HEK293T (cell line): ENCODE measurements at places on chromosomes 6 and 20.

DNA sequence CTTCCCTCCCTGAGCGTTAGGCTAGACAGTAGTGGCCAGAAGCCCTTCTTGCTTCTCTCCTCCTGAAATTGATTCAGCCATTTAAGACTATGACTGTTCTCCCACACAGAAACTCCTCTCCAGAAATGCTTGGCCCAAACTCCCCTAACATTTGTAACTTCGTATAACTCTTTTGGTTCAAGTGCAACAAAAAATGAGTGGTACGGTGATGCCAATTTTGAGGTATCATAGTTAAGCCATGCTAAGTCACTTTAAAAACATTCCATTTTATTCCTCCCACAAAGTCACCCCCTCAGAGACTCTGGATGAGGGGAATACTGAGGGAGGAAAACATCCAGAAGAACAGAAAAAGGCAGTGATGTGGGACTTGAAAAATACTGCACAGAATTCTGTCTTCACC lies 21.1 kb upstream of the ROS1 start:
- no peak for DNase-seq

- DNase-seq: no peak
Measured at GRCh38 chr20:22080985-22081384, 375.5 kb downstream of the PAX1 start.

DNA sequence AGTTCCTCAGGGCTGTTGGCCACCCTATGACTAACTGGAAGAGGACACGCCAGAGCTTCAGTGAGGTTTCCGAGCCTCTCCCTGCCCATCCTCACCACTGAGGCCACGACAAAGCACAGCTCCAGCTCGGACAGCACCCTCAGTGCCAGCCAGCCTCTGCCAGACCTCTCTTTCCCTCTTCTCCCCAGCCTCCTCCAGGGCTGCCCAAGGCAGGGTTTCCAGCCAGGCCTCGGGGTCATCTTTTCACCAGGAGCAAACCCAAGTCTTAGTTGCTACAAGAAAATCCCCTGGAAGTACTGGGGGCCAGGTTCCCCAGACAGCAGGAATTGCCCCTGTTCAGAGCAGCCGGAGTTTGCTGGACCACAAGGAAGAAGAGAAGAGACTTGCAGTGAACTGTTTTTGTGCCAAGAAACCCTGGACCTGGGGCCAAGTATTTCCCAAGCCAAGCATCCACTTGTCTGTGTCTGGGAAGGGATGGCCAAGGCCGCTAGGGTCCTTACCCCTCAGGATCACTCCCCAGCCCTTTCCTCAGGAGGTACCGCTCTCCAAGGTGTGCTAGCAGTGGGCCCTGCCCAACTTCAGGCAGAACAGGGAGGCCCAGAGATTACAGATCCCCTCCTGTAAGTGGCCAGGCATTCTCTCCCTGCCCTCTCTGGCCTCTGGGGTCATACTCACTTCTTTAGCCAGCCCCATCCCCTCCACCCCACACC lies 41.6 kb downstream of the PLAGL2 start:
- no peak for DNase-seq

- no peak for DNase-seq
Measured at GRCh38 chr6:37103169-37104039, 66.5 kb upstream of the PIM1 start.

DNA sequence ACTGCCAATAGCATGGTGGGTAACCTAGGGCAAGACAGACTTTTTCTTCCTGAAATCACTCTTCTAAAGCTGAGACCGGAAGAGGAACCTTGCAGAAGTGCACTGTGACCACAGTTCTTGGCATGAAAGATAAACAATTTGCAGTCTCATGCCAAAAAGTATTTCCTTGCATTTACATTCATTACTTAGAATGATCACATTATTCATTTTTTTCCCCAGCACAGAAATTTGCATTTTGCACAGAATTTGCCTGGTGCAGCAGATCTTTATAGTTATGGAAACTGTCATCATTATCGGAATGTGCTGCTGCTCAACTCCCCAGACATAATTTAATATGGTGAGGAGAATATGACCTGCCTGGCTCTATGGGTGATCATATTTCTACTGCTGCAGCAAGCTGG lies 42.2 kb upstream of the EDN3 start:
- no peak for DNase-seq

DNA sequence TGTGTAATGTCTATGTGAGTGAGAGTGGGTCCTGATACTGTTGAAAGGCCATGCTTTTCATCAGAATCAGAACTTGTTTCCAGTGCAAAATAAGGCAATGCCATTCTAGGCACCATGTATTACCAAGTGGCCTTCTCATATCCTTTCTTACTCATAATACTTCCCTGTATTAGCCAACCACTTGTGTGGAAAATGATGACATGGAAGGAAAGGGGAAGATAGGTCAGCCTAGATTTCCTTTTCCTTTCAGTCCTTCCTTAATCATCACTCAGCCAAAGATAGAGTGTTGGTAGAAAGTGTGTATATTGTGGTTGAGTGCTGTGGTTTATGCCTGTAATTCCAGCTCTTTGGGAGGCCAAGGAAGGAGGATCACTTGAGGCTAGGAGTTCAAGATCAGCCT lies 158.6 kb upstream of the PREP start:
- no peak for DNase-seq

DNA sequence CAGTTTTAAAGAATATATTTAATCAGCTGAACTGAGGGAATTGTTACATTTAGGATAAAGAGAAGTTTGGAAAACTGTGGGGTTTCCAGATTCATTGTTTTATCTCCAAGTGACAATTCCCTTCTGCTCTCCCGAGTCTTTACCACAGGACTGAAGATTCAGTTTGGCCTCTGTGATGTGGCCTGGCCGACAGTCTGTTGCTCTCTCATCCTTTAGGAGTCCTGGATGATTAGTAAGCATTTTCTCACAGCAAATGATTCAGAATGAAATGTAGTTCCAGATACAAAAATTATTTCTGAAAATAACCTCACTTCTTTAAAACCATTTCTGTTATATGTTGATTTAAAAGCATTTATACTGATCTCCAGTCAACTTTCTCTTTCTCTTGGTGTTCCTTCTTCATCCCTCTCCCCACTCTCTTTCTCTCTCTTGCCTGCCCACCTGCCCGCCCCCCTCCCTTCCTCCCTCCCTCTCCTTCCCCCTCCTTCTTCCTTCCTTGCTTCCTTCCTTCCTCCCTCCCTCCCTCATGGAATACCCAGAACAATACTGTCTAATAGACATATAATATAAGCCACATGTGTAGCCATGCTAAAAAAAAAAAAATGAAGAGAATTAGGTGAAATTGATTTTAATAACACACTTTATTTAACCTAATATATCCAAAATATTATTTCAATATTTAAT lies 254.9 kb downstream of the PRL start:
- no peak for DNase-seq

DNA sequence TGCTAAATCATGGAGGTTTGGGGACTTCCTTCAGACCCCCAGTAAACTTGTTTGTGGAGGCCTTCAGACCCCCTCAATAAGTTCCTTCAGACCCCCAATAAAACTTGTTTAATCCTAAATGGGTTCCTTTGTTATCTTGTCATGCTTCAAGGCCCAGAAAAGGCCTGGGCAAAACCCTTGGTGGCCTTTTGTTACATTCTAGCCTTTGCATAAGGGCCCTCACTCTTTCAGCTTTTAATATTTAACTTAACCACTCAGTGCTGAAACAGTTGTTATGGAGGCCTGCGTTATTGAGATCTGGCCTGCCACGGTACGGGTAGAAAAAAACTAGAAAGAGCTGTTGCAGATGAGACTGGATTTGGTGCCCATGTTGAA lies 4.3 kb upstream of the DYNLRB1 start:
- DNase-seq: no peak

DNA sequence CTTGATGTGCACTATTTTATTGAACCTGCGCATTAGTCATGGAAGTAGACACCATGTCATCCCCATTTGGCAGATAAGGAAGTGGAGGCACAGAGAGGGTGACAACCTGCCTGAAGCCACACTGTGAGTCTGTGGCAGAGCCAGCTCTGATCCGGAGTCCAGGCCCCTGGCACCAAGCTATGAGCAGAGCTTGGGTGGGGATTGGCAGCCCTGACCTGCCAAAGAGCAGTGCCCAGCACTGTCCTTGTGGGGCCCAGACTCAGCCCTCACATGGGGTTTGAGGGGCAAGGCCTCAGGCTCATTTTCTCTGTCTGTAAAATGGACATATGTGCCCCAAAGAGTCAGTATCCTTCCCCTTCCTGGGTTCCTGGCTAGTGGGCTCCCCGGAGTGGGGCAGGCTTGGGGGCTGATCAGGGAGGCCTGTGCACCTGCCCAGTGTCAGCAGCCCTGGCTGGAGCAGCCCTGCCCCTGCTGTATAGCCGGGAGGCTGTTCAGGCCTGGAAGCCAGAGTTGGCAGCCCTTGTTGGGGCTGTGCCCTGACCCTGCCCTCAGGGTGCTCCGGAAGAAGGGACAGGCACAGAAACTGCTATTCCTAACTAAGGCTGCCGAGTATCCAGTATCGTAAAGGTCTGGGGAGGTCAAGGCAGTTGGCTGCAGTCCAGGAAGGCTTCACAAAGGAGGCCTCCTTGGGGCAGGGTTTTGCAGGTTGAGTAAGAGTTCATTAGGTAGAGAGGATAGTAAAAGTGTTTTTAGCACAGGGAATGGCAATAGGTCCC lies 38.7 kb downstream of the TGM2 start:
- no peak for DNase-seq

- no peak for DNase-seq
Measured at GRCh38 chr6:169933251-169933821, 181.9 kb downstream of the ERMARD start.

GRCh38 chr6:75331151-75331550 lies 46.6 kb upstream of the TMEM30A start:
- no peak for DNase-seq

- DNase-seq: no peak
Measured at GRCh38 chr6:152233547-152234320, 403.4 kb downstream of the SYNE1 start.

- DNase-seq: no peak
Measured at GRCh38 chr6:37077905-37078296, 72.4 kb downstream of the FGD2 start.

GRCh38 chr6:131745476-131745875 lies 34.7 kb upstream of the CTAGE9 start:
- no peak for DNase-seq

GRCh38 chr20:44074252-44075151 lies 112.5 kb downstream of the JPH2 start:
- no peak for DNase-seq

- DNase-seq: no peak
Measured at GRCh38 chr6:1686117-1687098, 76.7 kb downstream of the FOXC1 start.

GRCh38 chr6:100116411-100117194 lies 122.6 kb upstream of the MCHR2 start:
- peak; percentile 52 for DNase-seq

- no peak for DNase-seq
Measured at GRCh38 chr20:4817230-4817671, 95.5 kb downstream of the PRND start.

DNA sequence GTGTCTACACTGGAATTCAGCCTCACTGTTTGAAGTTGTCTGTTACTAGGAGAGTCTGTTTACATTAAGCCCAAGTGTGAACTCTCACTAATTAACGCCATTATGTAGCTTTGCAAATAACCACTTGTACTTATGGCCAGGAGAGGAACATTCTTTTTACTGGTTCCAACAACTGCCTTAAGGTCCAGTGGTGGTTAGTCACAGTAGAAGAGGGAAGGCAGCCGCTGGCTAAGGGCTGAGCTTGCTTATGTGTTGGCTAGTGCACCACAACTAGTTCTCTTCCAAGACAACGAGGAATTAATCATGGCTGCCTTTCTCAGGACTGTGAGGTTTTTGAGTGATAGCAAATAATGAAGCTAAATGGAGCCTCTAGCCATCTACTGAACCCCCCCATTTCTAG lies 14.9 kb upstream of the SLC22A23 start:
- DNase-seq: no peak

DNA sequence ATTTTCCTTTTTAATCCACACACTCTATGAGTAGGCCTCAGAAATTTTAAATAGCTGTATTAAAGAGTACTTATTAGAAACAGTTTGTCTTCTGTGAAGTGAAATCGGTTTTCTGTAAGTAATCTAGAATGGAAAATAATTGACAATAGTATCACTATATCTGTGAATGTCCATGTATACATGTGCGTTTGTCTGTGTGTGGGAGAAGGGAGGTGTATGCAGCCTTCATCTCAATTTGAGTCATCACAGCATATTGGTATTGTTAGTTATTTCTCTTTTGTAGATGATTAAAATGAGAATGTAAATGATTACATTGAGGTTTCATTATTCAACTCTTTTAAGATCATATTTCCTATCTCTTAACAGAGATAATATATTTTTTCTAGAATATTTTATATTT lies 206.0 kb downstream of the EYS start:
- DNase-seq: no peak

GRCh38 chr6:14550822-14551221 lies 433.2 kb downstream of the CD83 start:
- DNase-seq: no peak

GRCh38 chr20:20295621-20296498 lies 72.0 kb upstream of the INSM1 start:
- DNase-seq: no peak

DNA sequence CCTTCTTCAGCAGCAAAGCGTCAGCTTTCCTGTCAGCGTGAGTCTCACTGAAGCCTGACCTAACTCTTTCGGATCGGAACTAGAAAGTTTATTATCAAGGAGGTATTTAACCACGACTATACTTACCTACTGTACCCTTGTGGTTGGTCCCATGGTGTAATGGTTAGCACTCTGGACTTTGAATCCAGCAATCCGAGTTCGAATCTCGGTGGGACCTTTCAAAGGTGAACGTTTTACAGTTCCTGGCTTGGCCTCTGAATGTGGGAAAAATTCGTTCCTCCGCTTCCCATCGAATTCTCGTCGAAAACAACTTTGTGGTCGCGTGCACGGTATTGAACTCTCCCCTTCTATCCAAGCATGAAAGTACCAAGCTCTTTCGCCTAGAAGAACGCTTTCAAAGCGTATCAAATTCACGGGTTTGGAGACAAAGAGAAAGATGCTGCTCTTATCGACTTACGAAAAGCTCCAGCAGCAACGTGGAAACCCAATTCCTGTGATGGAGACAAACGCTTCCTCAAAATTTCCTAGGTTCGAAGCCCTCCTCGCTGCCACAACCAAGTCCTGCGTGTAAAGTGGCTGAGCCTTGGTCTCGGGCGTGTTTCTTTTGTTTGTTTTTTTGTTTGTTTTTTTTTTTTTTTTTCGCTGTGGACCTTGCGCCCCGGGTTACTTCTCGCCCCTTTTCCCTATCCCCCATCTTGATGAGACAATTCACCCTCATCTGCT lies 63.7 kb downstream of the GPX5 start:
- peak; percentile 60 for DNase-seq

GRCh38 chr20:57849121-57849520 lies 139.3 kb upstream of the PMEPA1 start:
- no peak for DNase-seq

DNA sequence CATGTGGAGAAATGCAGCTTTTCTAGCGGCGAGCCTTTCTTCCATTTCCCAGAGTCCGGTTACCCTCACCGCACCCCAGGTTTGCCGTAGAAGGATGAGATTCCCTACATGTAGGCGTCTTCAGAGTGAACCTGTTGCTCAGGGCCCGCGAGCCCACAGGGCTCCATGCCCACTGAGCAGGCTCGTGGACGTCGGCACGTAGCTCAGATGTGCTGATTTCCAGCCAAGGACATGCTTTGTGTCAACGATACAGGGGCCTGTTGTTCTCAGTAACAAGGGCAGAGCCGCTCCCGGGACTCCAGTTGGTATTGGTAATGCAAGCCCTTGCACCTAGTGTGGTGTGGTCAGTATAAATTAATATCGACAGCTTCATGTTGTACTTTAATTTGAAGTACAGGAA lies 159.6 kb downstream of the MTHFD1L start:
- DNase-seq: no peak

- no peak for DNase-seq
Measured at GRCh38 chr20:1287787-1288569, 21.9 kb downstream of the SNPH start.
